ENCODE measurements at places on chromosomes 5 and 9.
A peak's percentile ranks its signal among the peaks of the same experiment; 100 is the strongest.

DNA sequence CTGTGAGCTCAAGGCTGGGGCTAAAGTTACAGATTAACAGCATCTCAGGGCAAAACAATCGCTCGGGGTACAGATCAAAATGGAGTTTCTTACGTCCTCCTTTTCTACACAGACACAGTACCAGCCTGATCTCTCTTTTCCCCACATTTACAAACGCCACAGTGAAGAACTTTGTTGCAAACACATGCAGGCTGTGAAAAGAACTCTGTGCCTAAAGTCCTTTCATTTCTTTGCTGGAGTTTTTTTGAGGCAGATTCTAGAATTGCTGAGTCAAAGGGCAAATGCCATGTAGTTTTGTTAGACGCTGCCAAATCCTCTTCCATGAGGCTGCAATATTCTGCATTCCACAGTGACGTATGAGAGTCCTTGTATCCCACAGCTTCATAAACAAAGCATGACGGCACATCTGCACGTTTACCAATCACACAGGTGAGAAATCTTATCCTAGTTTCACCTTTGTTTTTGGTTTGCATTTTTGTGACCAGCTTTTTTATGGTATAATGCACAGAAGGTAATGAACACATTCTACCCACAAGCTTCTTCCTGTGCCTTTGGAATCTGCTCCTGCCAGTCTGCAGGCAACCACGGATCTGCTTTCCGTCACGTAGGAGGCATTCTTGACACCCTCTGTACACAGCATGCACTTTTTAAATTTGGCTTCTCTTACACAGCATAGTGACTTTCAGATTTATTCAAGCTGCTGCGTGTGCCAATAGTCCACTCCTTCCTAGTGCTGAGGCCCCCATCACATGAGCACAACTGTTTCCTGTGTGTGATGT is 44.6 kb upstream of the LPCAT1 start:
- no peak for DNase-seq

- DNase-seq = peak; percentile 19
Measured at GRCh38 chr9:91424403-91425176, 958 bp upstream of the NFIL3 start.

- DNase-seq = no peak
Measured at GRCh38 chr5:134857401-134857800, 11.6 kb downstream of the C5orf24 start.

GRCh38 chr5:88890070-88890781 is 7.2 kb upstream of the MEF2C start:
- DNase-seq = no peak

- peak; percentile 53 for DNase-seq
Measured at GRCh38 chr9:129677456-129677855, 12.0 kb downstream of the PRRX2 start.

DNA sequence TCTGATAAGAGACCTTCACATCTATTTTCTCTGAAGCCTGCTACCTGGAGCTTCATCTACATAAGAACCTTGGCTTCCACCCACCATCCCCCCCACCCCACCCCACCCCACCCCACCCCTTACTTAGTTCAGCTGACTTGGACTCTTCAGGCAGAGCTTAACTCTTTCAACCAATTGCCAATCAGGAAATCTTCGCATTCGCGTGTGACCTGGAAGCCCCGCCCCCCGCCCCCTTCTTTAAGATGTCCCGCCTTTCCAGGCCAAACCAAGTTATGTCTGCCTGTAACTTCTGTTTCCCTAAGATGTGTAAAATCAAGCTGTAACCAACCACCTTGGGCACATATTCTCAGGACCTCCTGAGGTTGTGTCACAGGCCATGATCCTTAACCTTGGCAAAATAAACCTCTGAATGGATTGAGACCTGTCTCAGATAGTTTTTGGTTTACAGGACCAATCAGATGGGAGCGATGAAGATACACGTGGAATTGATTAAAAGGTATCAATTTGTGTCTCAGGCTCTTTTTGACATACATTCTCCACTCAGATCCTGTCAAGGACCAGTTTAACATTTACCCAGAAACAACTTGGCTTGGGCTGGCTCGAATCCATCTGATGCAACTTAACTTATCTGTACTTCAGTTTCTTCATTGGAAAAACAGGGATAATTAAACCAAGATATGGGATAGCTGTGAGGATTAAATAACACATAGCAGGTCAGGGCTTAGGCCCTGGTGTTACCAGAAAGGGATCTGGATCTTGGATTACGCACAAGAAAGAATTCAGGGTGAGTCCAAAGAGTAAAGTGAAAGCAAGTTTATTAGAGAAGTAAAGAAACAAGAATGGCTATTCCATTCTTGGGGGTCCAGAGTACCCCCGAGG is 43.6 kb downstream of the GALNT12 start:
- DNase-seq = no peak

DNA sequence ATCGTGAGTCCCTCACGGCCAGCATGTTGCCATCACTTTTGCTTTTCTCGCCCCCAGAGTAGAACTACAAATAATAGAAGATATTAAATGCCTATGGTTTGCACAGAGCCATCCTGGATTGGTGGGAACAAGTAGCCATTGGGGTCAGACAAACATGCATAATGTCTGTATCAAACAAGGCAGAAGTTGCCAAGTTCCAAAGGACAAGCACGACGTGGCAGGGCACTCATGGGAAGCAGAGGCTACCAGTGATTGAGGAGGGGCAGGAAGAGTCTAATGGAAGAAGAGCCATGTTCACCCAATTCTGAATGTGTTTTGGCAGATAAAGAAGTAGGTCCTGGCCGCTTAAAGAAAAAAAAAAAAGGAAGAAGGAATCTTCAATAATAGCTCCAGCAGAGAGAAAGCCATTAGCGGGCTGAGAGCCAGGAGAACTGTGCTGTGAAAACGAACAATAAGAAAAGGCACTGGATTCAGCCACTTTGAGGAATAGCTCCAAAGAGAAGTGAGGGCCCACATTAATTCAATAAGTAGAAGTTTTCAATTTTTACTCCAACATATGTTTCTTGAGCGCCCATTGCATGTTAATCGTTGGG is 153.7 kb upstream of the ADCY2 start:
- no peak for DNase-seq

DNA sequence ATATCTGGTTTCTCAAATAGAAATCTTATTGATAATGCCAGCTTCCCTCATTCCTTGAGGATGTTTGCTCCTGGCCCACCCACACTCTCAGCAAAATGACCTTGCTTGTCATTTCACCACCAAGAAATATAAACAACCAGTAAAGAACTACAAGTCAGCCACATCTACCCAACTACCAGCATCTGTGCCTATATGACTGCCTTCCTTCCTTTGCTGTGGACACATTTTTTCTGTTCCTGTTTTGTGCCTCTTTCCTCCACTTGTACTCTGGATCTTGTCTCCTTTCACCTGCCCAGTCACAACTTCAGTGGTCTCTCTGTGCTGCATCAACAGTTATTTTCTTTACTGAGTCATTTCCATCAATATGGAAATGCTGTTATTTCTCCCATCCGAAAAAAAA is 20.3 kb downstream of the KIF2A start:
- DNase-seq = no peak

- no peak for DNase-seq
Measured at GRCh38 chr5:115600766-115601165, 1.5 kb downstream of the TICAM2 start.

- no peak for DNase-seq
Measured at GRCh38 chr5:106587-106986, 14.6 kb downstream of the PLEKHG4B start.

- peak; percentile 69 for DNase-seq
Measured at GRCh38 chr9:37632479-37632878, 18.3 kb upstream of the FRMPD1 start.

- DNase-seq = no peak
Measured at GRCh38 chr5:72021651-72022357, 85.5 kb upstream of the MAP1B start.

DNA sequence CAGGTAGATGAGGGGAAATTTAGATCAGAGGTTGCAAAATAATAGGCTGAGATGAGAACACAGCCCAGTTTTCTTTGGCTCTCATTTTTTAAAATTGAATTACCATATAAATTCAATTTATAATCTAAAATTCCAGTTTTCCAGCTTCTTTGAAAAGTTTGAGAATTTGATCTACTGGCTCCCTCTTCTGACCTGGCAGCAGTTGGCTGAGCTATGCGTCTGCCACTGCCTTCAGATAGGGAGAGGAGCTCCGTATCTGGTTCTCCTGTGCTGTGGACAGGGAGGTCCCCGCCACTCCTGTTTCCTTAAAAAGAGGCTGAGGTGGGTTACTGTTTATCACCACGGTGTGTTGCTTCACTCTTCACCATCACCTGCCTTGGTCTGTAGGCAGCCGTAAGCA is 103.7 kb downstream of the ARHGAP26 start:
- no peak for DNase-seq

DNA sequence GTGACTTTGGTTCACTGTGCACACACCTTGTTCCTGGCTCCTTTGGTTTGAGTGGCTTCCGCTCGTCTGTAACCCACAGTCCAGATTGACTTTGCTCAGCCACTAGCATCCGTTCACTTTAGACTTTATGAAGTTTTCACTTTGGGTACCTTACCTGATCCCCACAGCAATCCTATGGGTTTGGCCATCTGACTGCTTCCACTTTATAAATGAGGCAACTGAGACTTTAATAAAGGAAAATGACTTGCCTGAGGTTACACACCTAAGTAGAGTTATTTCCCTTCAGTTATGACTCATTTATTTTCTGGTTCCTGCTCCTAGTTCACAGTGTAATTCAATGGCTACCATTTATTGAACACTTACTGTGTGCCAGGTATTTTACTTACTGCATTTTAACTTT is 94.2 kb upstream of the SAP30L start:
- DNase-seq = no peak

DNA sequence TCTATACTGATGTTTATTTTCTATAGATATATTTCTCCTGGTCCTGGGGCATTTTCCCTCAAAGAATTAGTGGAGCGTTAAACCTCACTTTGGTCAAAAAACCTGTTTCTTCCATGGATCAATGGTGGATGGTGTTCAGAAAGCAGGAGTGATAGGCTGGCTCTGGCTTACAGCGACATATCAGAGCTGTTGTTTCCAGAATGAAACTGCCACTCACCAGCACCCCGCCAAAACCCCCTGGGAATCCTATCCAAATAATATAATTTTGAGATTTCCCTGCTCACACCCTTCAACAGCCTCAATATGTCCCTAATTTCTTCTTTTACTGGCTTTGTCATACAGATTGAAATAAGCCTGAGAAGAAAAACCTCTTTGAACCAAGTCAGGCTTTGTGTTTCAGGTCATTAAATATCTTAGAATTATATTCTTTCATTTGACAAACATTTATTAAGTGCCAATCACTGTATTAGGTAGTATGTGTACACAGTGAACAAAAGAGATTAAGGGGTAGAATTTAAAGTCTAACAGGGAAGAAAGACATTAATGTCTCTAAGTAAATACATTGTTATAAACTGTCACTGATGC is 144.5 kb upstream of the GPR151 start:
- no peak for DNase-seq

DNA sequence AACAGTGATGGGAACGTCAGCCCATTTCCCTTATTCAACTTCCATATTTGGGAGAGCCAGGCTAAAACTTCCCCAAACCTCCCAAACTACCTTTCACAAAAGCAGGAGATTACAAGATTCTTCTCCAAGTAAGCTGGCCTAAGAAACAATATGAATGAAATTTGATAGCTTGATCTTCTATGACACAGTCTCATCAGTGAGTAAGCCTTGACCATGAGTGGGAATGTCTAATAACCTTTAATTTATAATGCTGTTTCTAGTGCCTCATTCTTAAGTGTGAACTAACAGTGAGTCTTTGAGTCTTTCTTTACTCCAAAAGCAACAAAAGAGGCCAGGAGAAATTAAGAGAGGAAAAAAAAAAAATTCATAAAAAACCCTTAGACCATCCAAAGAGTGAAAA is 1379.9 kb downstream of the EFNA5 start:
- DNase-seq = no peak

DNA sequence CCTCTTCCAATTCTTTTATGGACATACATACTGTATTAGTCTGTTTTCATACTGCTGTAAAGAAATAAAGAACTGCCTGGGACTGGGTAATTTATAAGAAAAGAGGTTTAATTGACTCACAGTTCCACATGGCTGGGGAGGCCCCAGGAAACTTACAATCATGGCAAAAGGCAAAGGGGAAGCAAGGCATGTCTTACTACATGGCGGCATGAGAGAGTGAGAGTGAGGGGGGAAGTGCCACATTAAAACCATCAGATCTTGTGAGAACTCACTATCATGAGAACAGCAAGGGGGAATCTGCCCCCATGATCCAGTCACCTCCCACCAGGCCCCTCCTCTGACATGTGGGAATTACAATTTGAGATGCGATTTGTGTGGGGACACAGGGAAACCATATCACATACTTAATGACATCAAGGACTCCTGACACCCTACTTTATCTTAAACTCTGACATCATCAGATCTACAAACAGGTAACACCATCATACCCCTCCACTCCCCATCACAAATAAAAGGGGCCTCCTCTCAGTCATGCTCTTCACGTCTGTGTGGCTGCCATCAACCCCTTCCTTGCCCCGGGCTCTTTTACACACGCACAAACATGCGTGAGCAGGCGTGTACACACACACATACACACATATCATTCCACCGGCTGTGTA is 9.7 kb downstream of the ANKRD33B start:
- no peak for DNase-seq

DNA sequence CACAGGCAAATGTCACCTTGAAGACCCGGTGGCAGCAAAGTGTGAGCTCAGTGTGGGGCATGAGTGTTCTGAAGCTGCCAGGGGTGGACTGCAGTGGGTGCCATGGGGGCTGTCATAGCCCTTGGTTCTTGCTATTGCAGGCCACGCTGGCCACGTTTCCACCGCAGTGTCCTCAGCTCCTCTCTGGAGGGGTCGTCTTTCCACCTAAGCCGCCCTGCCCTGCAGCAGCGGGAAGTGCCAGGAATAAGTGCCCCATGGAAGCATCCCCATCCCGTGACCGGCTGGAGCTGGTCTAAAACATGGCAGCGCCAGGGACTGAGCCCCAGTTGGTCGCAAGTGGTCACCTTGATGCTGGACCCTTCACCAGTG is 6.9 kb downstream of the OBP2B start:
- DNase-seq = no peak

GRCh38 chr9:126299706-126300276 is 26.8 kb upstream of the MVB12B start:
- DNase-seq = no peak

DNA sequence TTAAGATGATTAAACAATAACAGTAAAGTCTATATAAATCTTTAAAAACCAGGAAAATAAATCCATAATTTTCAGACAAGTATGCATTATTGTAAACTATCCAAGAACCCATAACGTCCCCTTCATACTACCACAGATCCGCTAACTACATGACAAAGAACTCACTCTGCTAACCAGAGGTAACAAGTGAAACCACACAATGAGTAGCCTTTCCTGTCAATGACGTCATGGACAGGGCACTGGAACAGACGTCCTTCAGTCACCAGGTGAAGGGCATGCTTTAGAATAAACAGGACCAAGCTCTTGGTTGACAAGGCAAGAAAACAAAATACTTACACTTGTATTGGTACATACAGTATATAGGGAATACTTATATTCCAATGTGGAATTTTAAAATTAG is 45.2 kb downstream of the RNF130 start:
- DNase-seq = no peak

DNA sequence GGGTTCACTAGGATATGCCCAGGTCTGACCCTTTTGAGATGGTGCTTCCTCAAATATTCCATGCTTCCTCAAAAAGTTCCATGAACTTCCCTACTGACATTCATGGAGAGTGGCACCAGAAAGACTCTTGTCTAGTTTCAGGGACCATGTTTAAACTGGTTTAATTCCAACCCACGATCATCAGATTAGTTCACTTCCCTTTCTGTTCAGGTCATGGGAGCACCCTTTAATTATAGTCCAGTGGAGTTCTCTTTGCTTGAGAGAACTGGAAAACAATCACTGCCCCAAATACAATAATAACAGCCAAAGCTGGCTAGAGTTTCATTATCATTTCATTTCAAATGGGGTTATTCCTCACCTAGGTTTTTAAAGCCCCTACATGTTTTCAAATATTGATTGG is 9.7 kb upstream of the ERBIN start:
- no peak for DNase-seq

Measured in SK-N-DZ (cell line).